ENCODE measurements at places on chromosomes 5 and 9. TPM values are rescaled to one million over a fixed set of nuclear protein-coding genes. Genes with fewer than 3 reads are reported as not detected.

DNA sequence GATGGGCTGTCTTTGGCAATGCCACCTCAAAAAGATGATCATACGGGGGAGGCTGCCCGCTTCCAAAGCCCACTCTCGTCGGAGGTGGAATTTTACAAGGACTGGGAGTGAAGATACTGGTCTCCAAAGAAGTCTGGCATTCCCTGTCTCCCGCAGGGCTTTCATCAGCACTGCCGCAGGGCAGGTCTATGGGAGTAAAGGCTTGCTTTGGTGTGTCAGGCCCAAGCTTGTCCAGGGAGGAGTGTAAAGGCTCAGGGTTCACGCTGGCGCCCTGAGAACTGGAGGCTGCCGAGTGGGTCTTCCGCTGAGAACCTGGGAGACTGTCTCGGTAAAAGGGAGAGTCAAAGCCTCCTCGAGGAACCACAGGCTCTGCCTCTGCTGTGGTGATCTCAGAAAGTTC, 27.0 kb downstream of the SPACA9 start:
- H3K4me1 ChIP-seq, result no peaks in the 10 kb centered on the region
- peaks cover 8% of the 10 kb centered on the region for H3K36me3 ChIP-seq
- H3K27me3 ChIP-seq, result no peaks in the 10 kb centered on the region

- H3K4me3 ChIP-seq, result no peak overlapping the region
- DNase-seq, result no peak
- no peaks in the 10 kb centered on the region for H3K27me3 ChIP-seq
- H3K4me1 ChIP-seq, result no peaks in the 10 kb centered on the region
Observed at GRCh38 chr9:127248241-127248640, 16.3 kb upstream of the GARNL3 start.

DNA sequence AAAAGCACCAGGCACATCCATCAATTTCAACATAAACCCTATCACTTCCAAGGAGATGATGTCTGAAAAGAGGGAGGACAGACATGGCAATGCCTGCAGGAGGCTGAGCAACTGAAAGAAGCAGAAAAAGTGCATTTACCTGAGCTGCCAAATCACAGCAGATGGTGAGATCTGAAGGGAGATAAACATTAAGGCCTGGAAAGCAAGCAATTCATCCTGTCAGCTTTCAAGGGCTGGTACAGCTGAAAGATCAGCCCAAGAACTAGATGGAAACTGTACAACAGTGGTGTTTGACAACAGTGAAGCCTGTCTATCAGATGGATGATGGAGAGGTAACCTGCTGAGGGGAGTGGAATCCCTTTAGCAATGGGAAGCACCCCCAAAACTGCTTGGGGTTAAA, 433.2 kb upstream of the ZNF608 start:
- H3K4me1 ChIP-seq, result no peaks in the 10 kb centered on the region
- no peaks in the 10 kb centered on the region for H3K27me3 ChIP-seq
- no peak for DNase-seq
- no peak overlapping the region for H3K27ac ChIP-seq
- no peaks in the 10 kb centered on the region for H3K36me3 ChIP-seq
- no peak overlapping the region for H3K4me3 ChIP-seq

DNA sequence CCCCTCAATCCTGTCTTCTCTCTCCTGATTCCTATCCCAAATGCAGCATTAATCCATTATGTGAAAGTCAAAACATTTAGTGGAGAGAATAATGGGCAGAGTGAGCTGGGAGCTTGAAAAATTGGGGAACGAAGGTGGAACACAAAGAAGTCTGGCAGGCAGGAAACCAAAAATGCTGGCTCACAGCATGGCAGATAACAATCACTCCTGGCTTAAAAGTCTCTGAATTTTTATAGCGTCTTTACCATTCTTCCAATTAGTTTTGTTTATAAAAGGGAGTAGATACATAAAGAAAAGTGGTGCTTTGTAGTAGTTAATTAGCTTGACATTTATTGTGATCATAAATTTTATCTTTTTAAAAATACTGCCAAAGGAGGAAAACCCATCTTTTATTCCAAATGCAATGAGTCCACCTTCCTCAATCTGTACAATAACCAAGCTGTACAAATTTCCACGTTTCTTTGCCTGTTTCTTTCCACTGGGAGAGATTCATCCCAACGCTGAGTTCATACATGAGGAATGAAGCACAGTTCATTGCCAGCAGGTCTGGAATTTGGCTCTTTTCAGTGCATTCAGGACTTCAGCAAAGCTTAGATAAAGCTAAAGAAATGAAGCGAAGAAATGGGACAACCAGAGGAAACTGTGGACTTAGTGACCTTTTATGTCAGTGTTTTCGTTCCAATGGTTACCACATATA, 174.7 kb downstream of the HMHB1 start:
- no peak overlapping the region for H3K4me3 ChIP-seq
- H3K36me3 ChIP-seq, result no peaks in the 10 kb centered on the region
- H3K4me1 ChIP-seq, result no peaks in the 10 kb centered on the region
- H3K27ac ChIP-seq, result no peak overlapping the region

DNA sequence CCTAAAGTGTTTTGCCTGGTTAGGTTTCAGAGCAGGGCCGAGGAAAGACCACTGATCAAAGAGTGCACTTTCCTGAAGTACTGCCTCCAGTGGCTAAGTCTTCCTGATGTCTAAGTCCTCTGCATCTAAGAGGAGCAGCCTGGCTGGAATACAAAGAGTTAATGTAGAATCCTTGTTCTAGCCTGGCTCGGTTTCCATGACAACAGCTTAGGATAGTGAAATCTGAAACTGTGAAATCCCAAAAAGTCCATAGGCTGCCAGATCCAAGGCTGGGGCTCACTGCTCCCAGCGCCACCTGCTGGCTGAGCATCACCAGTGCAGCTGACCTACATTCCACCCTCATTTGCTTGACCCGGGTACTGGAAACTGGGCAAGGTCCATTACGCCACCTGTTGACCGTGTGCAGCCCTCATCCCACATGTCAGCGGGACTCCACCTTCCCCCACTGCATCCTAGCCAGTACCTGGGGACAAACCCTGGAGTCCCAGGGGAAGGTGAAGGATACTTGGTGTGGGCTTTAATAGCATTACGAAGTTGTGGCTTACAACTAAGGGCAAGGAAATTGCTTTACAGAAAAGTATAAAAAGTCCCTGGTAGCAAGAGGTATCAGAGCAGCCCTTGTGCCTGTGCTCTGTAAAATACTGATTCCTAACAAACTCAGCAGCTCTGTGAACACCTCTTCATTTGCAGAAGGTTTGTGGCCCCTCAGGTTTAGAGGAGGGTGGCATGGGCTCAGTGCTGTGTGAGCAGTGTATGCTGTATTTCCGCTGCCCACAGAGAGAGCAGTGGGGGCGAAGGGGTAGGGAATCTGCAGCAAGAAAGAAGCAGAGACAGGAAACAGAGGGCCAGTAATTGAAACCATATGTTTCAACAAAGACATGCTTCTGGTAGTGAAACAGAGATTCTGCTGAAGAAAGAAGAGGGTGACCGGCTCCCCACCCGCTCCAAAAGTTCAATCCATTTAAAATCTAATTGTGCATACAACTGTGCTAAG, 36.0 kb downstream of the PCDHGC5 start:
- H3K27ac ChIP-seq, result no peak overlapping the region
- peak; percentile 88 for DNase-seq
- no peaks in the 10 kb centered on the region for H3K27me3 ChIP-seq
- peaks cover 54% of the 10 kb centered on the region for H3K36me3 ChIP-seq
- H3K4me3 ChIP-seq, result no peak overlapping the region

GRCh38 chr5:89211836-89212235, 328.9 kb upstream of the MEF2C start:
- no peak for DNase-seq
- H3K36me3 ChIP-seq, result no peaks in the 10 kb centered on the region
- no peaks in the 10 kb centered on the region for H3K27me3 ChIP-seq
- H3K27ac ChIP-seq, result no peak overlapping the region

DNA sequence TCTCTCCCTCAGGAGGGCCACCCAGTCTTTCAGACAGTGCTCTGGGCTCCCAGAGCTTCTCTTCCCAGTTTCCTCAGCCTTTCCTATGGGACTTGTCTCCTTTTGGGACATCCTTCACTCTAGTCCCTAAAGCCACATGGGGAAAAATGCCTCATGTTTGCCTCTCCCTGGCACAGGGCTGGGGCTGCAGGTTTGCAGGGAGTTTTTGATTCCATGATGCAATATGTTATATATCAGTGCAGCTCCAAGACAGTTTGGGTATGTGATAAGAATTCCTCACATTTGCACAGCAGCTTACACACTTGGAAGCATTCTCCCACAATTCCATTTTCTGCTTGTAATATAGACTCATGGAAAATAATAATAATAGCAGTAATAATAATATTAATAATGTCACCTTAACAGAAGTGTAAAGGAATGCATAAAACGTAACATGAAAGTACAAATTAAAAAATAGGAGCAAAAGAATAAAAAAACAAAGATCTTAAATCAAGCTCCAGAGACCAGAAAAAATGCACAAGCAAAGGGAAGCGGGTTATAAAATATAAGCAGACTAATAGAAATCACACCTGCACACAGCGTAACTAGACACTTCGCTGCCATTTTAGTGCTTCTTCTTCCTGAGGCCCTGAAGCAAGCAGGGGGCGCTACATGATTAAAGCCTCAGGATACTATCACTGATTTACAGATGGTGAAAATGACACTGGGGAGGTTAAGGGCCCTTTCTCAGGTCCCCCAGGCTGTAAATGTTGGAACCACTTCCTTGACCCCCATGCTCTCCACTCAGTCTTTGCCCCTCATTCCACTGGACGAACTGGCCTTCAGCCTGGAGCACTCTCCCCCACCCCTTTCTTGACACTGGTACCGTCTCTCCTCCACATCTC, 70.0 kb upstream of the IL17B start:
- no peaks in the 10 kb centered on the region for H3K36me3 ChIP-seq
- H3K27me3 ChIP-seq, result no peaks in the 10 kb centered on the region
- no peak for DNase-seq
- H3K4me1 ChIP-seq, result peaks cover 18% of the 10 kb centered on the region
- no peak overlapping the region for H3K4me3 ChIP-seq
- no peak overlapping the region for H3K27ac ChIP-seq

The PCDHGA7 gene
- not detected for total RNA-seq

The NSMF gene
- total RNA-seq, result 81.9 TPM
